ENCODE measurements at places on chromosomes 3 and 15.

DNA sequence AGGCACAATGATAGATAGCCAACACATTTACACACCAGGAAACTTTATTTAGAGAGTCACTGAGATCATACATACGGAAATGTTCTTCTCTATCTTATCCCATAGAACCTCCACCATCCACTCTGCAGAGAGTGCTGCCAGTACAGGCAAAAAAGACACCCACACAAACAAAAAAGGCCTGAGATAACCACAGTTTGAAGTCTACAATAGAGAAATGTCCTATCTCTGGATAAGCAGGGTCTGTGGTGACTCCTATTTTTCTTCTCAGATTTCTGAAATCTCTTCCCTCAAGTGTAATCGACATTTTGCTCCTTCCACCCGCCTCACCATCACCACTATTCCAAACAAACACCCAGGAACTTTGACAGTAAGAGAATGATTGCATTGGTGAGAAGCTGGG lies 413.9 kb upstream of the NR2F2 start:
- no peak for DNase-seq

- DNase-seq: no peak
Observed at GRCh38 chr3:143771939-143772338, 76.3 kb downstream of the SLC9A9 start.

GRCh38 chr3:188165596-188165995 lies 11.6 kb downstream of the LPP start:
- DNase-seq: no peak

GRCh38 chr15:51325167-51325566 lies 13.2 kb downstream of the CYP19A1 start:
- DNase-seq: no peak

GRCh38 chr3:58424613-58425012 lies 9.0 kb downstream of the PDHB start:
- no peak for DNase-seq

GRCh38 chr15:95557226-95558046 lies 773.1 kb upstream of the NR2F2 start:
- no peak for DNase-seq

DNA sequence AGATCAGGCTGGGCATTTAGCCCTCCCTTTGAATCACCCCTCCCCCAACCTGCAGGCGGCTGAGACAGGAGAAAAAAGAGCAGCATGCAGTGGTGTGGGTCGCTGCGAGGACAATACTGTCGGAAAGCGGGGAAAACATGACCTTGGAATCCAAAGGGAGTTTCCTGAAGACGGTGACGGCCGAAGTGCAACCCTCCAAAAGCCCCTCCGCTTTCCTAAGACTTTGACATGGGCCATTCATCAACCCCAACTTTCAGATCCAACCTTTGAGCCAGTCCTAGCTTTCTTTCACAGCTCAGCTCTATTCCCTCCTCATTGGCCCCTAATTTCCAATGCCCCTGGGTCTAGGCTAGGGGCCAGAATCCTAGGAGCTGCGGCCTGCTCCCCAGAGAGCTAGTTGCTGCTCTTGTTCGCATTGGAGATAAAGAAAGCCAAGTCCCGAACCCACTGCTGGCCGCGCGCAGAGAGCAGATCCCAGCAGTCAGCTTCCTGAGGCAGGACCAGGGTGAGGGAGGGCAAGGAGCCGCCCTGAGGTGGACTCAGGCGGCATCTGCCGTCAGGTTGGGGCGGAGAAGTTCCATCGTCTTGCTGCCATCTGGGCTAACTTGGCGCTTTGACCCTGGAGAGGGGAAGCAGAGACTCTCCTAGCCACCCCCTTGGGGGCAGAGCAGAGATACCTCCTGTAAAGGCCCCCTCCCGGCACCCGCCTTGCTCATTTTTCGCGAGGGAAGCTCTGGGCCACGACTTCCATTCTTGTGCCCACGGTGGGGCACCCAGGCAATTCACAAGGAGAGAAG lies 914 bp downstream of the ZIC4 start:
- DNase-seq: no peak

DNA sequence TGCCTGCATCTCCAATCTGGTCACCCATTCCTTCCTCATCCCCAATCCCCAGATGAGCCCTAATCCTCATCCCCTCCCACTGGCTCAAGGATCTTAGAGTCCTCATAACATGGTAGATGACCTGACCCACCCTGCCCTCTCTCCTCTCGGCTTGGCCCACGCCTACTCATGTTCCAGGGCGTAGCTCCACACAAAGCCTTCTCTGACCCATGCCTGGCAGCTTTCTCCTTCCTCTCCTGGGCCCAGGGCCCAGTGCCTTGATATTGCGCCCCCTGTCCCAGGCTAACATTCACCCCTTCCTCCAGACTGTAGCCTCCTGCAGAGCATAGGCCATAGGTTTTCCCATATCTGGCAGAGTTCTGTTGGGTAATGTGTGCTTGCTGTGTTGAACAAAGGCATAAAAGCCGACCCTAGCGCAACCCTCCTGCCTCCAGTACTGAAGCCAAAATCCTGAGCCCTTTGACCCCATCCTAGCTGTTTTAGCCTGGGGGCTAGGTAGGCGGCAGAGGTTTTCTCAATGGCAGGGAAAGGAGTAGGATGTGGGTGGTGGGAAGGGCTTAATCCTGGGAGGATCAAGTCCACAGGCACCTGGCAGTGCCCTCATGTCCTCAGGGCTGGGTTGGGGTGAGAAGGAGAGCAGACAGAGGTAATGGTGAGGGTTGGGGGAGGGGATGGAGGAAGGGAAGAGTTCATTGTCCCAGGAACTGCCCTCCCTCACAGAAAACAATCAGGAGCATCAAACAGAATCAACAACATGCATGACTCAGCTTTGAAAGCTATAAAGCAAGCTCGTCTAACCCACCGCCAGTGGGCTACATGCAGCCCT lies 35.5 kb downstream of the MESD start:
- DNase-seq: no peak

GRCh38 chr15:76913737-76914136 lies 8.6 kb upstream of the SCAPER start:
- DNase-seq: no peak

GRCh38 chr3:63193647-63194046 lies 84.5 kb upstream of the SYNPR start:
- no peak for DNase-seq

DNA sequence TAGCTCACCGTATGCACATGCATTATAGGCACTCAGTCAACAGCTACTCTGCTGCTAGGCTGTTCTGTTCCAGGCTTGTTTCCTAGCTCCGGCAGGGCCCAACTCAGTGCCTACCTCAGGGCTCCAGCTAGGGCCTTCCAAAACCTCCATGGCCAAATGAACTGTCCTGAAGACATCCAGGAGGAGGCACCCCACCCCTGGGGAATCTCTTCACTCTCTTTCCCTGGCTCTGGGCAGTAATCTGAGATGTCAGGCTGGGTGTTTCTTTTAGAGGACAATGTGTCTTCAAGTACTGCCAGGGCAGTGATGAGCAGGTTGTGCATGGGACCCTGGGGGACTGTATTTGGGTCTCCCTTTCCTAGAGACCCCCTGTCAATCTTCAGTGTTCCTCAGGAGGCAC lies 38.3 kb upstream of the TPM1 start:
- DNase-seq: no peak

Data from CD8-positive, alpha-beta memory T cell (primary cell).